ENCODE measurements at places on chromosomes 13 and 19. TPM values are rescaled to one million over a fixed set of nuclear protein-coding genes. Genes with fewer than 3 reads are reported as not detected.

The IQCN gene
- 0.82 TPM for polyA plus RNA-seq

The GNG7 gene
- polyA plus RNA-seq, result 0.22 TPM

The FCGBP gene
- not detected for polyA plus RNA-seq

The ZNF628 gene
- 0.36 TPM for polyA plus RNA-seq

The KLK4 gene
- not detected for polyA plus RNA-seq

The POGLUT2 gene
- 19.1 TPM for polyA plus RNA-seq

The CGB3 gene
- not detected for polyA plus RNA-seq

The AP1M2 gene
- polyA plus RNA-seq, result not detected

The GRIN2D gene
- polyA plus RNA-seq, result 0.36 TPM

The C19orf25 gene
- 32.6 TPM for polyA plus RNA-seq

The ZNF98 gene
- polyA plus RNA-seq, result not detected

The CGB2 gene
- not detected for polyA plus RNA-seq

The SLC7A1 gene
- polyA plus RNA-seq, result 43.2 TPM

The KRTDAP gene
- polyA plus RNA-seq, result not detected

The ZNF333 gene
- polyA plus RNA-seq, result 16.4 TPM

The ZNF793 gene
- polyA plus RNA-seq, result 1.1 TPM

The ATXN8OS gene
- polyA plus RNA-seq, result not detected

The APC2 gene
- polyA plus RNA-seq, result 0.07 TPM

The RGS9BP gene
- 0.12 TPM for polyA plus RNA-seq

The ZNF567 gene
- 5.7 TPM for polyA plus RNA-seq

The GJA3 gene
- polyA plus RNA-seq, result 0.13 TPM

The PIBF1 gene
- 4.1 TPM for polyA plus RNA-seq

The FOSB gene
- polyA plus RNA-seq, result 4.5 TPM

The IZUMO4 gene
- polyA plus RNA-seq, result 1.3 TPM

The NCCRP1 gene
- 0.04 TPM for polyA plus RNA-seq

The CABP5 gene
- polyA plus RNA-seq, result not detected

The CYP2F1 gene
- not detected for polyA plus RNA-seq

The PGLYRP2 gene
- polyA plus RNA-seq, result not detected

The MRPL57 gene
- polyA plus RNA-seq, result 17.2 TPM

The SLC25A42 gene
- 3.8 TPM for polyA plus RNA-seq

The TMEM255B gene
- 1.9 TPM for polyA plus RNA-seq
